ENCODE measurements at places on chromosomes 1 and 21.

- no peak for DNase-seq
These were observed 130.4 kb downstream of the DYRK1A start for GRCh38 chr21:37496972-37497371.

DNA sequence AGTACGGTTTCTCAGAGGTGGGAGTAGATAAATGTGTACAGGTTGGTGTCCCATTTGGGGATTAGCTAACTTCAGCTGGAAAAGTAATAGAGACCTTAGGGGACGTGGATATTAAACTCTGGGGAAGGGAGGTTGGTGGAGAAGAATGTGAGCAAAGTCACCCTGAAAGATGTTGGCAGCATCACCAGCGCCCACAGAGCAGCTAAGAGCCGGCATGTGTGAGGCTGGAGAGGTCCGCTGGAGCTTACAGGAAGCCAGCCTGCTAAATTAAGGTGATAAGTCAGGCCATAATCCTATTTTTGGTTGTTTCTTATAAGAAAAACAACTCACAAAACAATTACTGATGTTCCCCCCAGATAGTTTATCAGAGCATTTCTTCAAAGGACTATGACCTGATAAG lies 12.2 kb downstream of the PTGFRN start:
- no peak for DNase-seq

- no peak for DNase-seq
These were observed 9.1 kb downstream of the SYT2 start for GRCh38 chr1:202701200-202701599.

GRCh38 chr21:17139696-17140095 lies 373.1 kb upstream of the CXADR start:
- no peak for DNase-seq

DNA sequence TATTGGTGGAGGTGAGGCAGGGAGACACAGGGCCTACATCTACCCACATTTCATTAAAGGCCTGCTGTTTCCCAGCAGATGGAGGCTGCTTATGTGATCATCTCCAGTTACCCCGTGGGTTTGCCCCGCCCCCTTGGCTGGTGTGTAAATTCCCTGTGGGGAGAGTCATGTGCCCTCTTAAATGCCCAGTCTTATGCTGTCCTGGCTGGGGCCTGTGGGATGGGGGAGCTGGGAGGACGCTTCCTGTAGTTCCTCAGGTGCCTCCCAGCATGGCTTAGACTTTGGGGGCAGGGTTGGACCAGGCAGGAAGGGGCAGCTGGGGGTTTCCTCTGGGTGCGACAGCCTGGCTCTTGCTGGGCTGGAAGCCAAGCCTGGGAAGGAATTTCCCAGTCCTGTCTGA lies 15.5 kb upstream of the CITED4 start:
- DNase-seq = no peak

DNA sequence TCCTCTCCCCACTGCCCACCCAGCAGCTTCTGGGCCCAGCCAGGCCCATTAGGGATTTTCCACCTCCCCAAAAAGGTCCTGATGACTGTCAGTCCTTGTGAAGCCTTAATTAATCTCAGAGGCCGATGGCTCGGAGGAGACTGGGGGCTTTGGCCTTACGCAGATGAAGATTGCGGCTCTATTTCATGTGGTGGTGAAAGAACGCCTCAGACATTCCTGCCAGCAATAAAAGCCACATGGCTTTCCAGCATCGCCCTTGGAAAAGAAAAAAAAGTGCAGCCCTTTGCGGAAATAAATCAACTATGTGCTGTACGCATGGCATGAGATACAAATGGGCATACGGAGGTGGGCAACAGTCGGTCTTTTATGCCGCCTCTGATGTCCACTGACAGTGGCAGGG lies 6.6 kb upstream of the RUNX3 start:
- no peak for DNase-seq

DNA sequence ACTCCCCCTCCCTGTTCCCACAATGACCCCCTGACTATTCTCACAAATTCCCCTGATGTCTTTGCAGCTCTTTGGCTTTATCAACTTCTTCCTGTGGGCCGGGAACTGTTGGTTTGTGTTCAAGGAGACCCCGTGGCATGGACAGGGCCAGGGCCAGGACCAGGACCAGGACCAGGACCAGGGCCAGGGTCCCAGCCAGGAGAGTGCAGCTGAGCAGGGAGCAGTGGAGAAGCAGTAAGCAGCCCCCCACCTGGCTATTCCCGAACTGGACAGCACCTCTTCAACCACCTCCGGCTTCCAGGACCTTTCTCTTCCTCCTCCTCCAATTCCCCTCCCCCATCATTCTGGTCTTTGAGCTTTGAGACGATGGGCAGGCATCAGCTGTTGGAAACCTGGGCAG lies 4.4 kb upstream of the ATXN7L2 start:
- no peak for DNase-seq

DNA sequence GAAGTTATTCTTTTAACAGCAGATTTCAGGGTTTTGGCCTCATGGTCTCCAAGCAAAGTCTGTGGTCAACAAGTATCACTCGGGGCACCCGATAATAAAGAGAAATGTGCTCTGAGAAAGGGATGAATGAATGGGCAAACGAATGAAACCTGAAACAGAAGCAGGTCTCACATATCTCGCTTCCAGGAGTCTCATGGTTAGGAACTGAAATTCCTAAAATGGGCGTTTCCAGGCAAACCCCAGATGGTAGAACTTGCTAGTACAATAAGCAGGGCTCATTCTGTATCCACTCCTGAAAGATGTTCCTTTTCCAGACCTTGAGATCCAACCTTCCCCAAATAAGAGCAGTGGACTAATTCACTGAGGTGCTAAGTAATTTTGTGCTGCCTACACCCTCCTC lies 87.2 kb downstream of the LAMC2 start:
- no peak for DNase-seq

GRCh38 chr1:178483251-178483957 lies 13.4 kb downstream of the CLEC20A start:
- DNase-seq = no peak

- no peak for DNase-seq
These were observed 172.0 kb downstream of the HMCN1 start for GRCh38 chr1:185906186-185906585.

DNA sequence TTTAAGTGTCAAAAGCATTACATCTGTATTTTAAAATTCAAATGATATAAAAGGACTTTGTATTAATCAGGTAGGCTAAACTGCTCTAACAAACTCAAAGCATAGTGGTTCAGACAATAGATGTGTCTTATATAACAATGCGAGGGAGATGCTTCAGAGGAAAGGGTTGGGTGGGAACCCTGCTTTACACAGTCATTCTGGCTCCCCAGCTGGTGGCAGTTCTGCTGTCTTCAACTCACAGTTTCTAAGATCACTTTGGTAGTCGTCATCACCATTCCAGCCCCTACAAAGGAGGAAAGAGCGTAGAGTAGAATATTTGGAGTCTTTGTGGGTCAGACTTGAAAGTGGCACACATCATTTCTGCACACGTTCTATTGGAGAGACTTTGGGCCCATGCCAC lies 4.2 kb downstream of the PTGFRN start:
- no peak for DNase-seq

- DNase-seq = no peak
These were observed 108.3 kb downstream of the RPS6KC1 start for GRCh38 chr1:213159376-213159775.

- DNase-seq = no peak
These were observed 46.4 kb downstream of the BEND5 start for GRCh38 chr1:48730164-48730910.

- no peak for DNase-seq
These were observed 7.7 kb upstream of the CD5L start for GRCh38 chr1:157849229-157849875.

GRCh38 chr1:200384818-200385390 lies 24.9 kb downstream of the ZNF281 start:
- no peak for DNase-seq

GRCh38 chr1:154198756-154199562 lies 7.1 kb upstream of the TPM3 start:
- DNase-seq = no peak

DNA sequence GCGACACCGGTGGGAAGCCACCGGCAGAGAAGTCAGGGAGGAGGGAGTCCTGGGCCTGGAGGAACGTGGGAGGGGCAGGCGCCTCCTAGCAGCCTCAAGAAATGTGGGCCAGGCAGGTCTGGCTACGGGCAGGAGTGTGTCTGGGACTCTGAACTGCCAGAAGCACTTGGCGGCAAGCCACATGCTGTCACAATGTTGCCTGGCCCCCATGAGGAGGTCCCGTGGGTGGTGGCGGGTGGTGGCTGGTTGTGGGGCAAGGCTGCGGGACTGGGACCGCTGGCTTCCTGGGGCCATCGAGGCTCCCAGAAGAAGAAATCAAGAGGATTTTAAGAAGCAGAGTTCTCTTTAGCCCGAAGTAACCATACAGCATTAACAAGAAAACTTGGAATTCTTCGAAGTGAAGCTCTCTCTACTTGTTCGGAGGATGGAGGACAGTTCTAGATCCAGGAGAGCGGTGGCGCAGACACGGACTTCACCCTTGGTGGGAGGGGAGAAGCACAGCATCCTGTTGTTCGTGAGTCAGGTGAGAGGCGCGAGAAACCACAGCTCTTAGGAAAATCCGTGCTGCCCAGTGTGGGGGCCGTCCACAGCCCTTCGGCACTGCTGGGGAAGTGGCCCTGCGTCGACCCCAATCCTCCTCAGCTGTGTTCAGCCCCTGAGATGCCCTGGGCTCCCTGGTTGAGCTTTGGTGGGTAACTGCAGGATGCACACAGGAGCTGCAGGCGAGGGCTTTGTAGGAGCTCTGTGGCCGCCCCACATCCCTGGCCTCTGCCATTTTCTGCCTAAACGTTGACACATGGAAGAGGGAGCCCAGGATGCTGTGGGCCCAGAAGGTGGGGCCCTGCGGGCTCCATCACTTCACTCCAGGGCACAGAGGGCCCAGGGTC lies 12.4 kb downstream of the SKI start:
- no peak for DNase-seq

DNA sequence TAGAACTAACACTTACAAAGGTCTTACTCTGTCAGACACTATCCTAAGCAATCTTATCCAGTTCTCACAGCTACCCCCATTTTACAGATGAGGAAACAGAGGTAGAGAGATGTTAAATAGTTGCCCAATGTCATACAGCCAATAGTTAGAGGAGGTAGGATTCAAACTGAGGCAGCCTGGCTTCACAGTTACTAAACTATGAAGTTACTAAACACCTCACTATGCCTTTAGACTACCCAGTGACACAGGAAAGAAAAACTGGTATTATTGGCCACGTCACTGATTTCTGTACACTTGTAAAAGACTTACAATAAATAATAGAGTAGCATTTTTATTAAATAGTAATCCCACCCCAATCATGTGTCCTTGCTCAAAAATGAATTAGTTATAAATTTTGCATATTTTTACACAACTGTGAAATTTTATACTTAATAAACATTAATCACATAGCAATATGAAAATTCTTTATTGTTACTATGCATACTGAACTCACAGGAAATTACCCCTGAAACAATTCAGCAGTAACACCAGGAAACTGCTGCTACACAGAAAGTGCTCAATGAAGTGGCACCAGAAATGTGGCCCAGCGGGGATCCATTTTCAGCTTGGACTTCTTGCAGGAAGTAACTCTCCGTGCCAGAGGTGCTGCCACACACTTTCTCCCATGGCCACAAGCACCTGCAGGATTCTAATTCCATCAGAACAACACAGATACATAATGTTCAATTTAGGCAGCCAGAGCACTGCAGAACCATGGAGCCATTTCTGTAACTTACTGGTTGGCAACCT lies 69.4 kb downstream of the VAV3 start:
- no peak for DNase-seq

DNA sequence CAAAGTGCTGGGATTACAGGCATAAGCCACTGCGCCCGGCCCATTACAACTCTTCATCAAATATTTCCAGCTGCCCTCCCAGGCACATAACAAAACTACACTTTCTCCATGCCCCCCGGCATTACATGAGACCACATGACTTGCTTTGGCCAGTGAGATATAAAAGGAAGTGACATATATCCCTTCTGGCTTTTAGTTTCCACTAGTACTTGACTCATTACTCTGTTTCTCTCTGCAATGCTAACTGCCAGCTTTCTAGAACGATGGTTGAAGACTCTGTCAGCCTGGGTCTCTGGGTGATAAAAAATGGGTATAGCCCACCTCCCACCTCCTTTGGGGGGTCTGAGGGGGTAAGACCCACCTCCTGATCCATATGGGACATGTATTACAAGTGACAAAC lies 24.2 kb downstream of the ABL2 start:
- DNase-seq = no peak

GRCh38 chr1:226305184-226305583 lies 3.8 kb downstream of the LIN9 start:
- no peak for DNase-seq

DNA sequence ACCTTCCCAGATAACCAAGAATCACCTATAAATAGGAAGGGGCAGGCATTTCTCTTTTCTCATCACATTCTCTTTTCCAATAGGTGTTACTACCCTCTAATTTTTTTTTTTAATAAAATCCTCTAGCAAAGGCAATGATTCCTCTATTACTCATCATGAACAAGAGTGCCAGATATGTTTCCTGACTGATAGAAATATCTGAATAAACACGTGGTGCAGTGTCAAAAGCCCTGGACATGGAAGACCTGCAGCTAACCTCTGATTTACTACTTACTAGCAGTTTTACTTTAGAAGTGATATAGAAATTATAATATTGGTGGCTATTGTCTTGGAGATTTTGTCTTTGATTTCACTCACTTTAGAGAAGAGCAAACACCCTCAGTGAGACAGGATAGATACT lies 194.6 kb upstream of the SAMSN1 start:
- DNase-seq = no peak

DNA sequence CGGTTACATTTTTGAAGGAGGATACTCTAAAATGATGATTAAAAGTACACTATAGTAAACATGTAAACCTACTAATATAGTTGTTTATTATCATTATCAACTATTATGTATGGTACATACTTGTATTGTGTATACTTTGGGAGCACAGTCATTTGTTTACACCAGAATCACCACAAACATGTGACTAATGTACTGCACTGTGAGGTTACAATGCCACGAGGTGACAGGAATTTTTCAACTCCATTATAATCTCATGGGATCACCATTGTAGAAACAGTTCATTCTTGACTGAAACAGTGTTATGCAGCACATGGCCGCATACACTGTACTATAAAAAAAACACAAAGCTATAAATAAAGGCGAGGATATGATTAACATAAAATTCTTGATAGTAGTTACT lies 44.3 kb downstream of the GPATCH2 start:
- DNase-seq = no peak

DNA sequence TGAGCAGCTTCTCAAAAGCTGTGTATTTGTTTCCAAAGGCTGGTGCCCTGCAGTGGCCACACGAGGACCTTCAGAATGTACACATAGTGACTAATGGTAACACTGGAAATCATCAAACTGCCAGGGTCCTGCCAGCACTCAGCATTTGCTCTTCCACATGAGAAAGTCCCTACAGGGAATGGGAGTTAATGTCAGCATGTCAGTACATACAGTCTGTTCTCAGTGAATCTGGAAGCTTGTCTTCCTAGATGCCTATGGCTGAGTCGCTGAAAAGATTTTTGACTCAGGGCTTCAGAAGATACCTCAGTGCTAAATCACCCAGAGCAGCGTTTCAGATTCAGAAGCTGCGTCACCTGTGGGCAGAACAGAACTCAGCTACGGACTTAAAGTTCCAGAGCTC lies 108.2 kb downstream of the CDC7 start:
- no peak for DNase-seq
